ENCODE measurements at places on chromosomes 13 and 19.
A peak's percentile ranks its signal among the peaks of the same experiment; 100 is the strongest.

GRCh38 chr13:100491164-100491842, 97.3 kb downstream of the GGACT start:
- no peak for DNase-seq

DNA sequence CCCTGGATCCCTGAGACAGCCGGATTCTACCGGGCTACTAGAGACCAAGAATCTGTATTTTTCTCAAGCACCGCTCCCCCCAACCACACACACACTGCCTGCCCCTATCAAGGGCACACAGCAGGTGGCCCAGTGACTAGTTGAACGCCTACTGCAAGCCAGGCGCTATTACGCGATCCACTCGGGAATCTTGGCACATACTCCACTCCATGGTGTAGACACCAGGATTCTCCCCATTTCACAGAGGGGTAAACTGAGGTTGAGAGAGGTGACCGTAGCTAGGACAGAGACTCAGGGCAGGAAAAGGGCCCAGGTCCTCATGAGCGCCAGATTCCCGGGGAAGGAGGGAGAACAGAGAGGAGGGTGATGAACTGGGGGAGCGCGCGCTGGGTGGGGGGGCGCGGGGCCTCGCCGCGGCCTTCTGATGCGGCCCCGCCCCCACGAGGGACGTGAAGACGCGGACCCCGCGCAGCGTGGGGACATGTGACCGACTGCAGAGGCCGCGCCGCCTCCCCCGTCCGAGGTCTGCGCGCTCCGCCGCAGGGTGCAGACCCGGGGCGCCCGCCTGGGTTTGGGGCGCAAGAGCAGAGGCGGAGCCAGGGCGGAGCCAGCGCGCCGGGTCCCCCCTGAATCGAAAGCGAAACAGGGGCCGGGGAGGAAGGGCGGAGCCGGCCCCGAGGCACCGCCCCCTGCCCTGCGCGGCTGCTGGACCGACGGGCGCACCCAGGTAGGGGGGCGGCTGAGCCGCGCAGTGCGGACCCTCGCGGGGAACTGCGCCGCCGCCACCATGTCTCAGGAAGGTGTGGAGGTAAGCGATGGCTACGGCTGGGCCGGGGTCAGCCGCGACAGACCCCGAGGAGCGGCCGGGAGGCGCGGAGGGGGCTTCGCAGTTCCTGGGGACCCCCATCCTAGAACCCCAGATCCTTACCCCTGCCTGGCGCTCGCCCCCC, at the start of gene SHFL:
TSS of gene SHFL (plus strand) at position 677 of the 950 bp plus-strand sequence. CDS start at position 788, 111 bp downstream.
- peak; percentile 94 for DNase-seq

- no peak for DNase-seq
Observed at GRCh38 chr13:109575821-109576220, 210.6 kb downstream of the IRS2 start.

DNA sequence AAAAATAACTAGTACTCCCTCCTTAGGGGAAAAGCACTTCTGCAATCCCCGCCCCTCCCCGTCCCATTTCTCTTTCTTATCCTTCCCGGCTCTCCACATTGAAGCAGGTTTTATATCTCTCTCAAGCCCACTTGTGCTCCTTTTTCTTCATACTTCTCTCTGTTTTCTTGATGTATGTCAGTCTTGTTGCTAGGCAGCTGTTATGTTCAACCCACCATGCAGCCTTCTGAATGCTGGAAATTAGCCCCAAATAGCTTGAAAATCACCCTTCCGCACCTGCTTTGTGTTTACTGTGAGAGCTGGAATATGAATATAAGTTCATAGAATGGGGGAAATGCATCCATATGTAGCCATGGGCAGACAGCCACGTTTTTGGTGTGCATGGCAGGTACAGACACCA, 461.4 kb downstream of the MYO16 start:
- DNase-seq, result no peak

DNA sequence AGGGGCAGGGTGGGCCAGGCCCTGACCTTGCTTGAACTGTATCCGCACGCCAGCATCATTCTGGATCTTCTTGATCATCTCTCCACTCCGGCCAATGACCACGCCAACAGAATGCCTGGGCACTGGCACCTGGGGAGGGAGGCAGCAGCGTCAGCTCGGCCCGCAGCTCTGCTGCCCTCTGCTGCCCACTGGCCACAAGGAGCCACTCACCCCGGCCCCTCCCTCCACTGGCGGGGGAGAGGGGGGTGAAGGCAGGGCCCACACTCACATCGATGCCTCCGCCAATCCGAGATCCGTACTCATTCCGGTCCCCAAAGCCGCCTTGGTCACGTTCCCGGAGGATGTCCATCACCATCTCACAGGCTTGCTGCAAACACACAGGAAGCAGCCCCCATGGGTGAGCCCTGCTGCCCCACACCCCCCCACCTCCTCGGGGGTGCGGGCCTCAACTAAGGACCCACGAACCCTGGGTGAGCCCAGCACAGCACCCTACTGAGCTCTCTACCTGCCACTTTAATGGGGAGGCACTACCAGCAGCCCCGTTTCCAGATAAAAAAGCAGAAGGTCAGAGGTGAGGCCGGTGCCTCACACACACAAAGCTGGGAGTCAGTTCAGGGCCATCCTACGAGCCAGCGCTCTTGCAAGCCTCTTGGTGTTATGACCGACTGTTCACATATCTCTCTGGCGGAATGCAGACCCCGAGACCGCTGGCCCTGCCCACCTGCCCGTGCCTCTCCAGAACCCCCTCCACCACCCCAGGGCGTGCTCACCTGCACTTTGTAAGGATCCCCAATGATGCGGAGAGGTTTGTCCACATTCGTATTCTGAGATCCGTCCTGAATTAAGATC, 6.7 kb downstream of the KHSRP start:
- DNase-seq, result no peak

DNA sequence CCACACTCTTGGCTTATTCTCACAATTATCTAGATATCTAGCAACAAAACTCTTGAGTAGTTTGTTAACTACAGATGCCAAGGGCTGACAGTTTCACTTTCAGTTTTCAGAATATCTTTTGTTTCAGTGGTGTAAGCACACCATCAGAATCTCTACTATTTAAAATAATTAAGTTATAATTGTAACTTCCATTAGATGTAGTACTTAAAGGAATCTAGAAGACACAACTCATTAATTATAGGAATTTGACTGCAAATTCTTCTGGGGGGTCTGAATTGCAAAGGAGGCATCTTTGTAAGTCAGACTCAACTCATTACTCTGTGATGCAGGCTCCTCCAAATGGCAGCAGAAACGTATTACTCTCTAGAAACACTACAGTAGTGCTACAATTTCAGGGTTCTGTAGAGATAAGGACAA, 44.9 kb upstream of the USPL1 start:
- no peak for DNase-seq

GRCh38 chr19:52638601-52639000, 446 bp upstream of the ZNF83 start:
- peak; percentile 37 for DNase-seq

DNA sequence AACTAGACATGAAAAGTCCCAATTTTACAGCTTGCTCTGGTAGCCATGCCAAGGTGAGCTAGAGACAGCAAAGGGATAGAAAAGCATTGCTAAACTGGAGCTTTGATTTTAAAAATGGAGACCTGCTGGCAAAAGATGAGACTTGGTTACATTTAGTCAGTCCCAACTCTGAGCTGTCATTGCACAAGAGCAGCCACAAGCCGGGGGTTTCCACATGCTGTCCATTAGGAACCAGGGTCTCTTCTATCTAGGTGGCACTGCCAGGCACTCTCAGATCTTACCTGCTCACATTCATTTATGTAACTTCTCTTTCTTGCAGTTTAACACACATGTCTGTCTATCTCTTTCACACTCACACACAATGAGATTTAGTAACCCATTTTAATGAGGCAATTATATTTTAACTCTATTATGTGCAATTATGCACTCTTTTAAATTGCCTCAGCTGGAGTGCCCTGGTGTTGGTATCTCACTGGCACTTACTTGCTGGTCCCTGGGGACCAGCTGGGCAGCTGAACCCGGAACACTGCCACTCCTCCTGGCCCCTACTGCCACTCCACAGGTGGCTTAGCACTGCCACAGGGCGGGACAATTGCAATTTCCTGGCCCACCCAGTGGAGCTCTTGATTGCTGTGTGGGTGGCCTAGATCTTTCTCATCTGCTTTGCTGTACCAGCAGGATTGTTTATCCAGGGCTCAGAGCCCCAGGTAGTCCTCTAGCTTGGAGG, 112.5 kb downstream of the COG6 start:
- DNase-seq, result no peak

GRCh38 chr19:58466760-58467589, at the start of gene ZNF324:
TSS of gene ZNF324 (plus strand) at chr19:58467080. CDS start at chr19:58469186, 2,106 bp downstream.
- peak; percentile 97 for DNase-seq

DNA sequence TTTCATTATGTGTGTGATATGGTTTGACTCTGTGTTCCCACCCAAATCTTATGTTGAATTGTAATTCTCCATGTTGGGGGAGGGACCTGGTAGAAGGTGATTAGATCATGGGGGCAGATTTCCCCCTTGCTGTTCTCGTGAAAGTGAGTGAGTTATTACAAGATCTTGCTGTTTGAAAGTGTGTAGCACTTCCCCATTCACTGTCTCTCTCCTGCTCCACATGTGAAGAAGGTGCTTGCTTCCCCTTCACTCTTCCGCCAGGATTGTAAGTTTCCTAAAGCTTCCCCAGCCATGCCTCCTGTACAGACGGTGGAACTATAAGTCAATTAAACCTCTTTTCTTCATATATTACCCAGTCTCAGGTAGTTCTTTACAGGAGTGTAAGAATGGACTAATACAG, 54.3 kb upstream of the SERTM1 start:
- DNase-seq, result no peak

DNA sequence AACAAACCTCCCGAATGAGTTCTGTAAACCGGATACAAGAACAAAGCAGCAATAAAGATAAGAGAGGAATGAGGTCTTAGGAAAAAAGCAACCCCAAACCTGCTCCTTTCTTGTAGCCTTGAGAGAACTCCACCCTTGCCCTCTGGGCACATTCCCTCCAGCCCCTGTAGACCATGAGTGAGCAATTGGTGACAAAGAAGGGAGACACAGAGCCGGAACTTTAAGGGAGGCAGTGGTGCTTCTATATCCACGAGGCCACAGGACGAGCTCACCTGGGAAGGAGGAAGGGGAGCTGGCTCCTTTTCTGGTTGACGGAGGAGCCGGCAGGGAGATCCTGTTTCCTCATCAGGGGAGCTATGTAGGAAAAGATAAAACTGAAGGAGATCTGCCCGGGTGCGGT, 13.0 kb downstream of the BRME1 start:
- no peak for DNase-seq

GRCh38 chr13:48600374-48601364, 53.1 kb upstream of the CYSLTR2 start:
- peak; percentile 25 for DNase-seq

- no peak for DNase-seq
Observed at GRCh38 chr19:38006361-38007045, 99.5 kb downstream of the SIPA1L3 start.

DNA sequence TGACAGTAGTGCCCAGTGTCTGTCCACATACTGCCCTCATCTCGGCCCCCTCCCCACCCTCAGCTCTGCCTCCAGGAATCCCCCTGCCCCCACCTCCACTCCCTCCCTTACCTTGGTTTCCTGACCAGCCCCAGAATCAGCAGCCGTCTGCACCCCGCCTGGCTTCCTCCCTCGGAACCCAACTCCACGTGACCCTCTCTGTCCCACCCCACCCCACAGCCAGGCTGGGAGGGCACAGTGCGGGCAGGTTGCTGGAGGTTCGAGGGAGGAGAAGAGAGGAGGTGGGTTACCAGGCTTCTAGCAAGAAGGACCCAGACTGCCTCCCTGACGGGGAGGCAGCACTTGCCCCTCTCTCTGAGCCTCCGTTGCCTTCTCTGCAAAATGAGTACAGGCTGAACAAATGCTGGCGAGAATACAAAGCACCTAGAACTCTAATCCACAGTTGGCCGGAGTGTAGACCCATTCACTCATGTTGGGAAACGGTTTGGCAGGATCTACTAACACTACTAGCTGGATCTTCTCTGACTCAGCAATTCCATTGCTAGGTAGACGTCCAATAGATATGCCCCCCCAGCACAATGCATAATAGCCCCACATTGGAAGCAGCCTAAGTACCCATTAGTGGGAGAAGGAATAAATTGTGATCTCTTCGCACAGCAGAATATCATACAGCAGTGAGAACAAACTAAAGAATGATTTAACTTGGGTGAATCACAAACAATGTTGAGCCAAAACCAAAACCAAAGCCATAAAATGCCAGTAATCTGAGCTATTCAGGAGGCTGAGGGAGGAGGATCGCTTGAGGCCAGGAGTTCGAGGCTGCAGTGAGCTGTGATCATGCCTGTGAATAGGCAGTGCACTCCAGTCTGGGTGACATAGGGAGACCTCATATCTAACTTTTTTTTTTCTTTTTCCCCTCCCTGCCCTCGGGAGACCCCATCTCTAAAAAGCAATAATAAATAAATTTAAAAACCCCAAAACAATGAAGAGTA, at the start of gene RASAL3:
TSS of gene RASAL3 (minus strand) at position 151 of the 992 bp plus-strand sequence. CDS start 186 bp downstream, outside the sequence.
- no peak for DNase-seq
